GM03348 (cell line): ENCODE measurements at places on chromosomes 12 and 14.
A peak's percentile ranks its signal among the peaks of the same experiment; 100 is the strongest.

DNA sequence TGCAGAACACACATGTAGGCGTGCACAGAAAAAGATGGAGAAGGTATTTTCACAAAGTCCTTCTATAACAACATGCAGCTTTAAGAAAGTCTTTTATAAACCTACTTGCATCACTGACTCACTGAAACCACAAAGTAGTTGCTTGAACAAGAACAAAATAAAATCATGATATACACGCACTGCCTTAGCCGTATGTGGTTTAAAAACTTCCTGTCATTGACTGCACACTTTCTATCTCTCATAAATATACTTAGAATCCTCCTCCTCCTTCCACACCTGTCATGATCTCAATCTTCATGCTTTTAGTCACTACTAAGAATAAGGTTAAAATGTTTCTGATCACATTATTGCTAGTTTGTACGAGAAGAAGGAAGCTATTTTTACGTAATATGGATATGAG, 31.8 kb upstream of the RAD51AP1 start:
- peak; percentile 4 for DNase-seq

- DNase-seq, result no peak
These were observed 426.5 kb downstream of the GLT1D1 start for GRCh38 chr12:129279771-129280170.

DNA sequence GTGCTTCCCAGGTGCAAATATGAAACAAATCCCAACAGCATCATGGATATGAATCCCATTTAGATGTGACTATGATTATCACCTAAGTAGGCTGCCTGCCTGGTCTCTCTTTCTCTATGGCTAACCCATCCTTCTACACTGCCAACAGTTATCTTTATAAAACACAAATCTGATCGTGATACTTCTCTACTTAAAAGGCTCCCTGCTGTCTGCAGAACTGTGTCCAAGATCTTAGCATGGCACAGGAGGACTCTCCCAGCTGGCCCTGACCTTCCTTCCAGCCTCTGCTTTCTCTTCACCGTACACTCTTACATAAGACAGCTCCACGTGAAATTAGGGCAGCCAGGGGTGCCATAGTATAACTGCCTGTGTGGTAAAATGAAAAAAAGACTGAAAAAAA, 3.5 kb upstream of the SRGAP1 start:
- DNase-seq, result no peak

GRCh38 chr12:58657190-58657589, 263.1 kb downstream of the LRIG3 start:
- DNase-seq, result no peak

DNA sequence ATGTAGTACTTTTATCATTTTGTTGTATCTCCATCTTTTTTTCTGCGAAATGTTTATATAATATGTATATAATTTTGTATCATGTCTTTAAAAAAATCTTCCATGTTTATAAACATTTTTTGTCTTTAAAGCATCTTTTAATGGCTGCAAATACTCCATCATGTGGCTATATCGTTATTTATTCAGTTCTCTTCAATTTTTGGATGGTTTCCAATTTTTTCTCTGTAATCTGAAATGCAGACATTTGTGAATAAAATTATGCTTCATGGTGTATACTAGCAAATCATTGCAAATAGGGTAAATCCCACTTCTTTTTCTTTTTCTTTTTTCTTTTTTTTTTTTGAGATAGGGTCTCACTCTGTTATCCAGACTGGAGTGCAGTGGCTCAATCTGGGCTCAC, 54.0 kb downstream of the CPSF2 start:
- no peak for DNase-seq

DNA sequence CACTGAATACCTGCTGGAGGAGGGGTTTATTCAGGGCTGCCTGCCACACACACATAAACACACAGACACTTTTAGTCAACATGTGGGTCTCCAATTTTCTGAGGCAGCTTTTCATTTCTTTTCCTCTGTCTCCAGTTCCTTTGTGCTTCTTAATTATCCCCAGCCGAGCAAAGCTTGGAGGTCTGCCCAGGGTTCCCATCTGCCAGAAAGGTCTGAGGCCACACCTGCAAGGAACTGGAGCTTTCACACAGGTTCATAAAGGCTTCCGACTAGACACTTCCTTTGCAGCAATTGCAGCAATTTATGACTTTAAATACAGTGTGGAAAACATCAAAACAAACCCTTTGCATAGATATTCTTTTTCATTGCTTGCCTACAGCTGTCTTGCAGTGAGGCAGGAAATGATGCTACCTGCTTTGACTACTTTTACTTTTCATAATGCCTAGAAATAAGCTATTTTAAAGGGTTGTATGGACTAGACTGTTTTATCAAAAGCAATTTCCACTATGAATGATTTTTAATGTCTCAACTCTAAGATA, 1318.9 kb downstream of the AACS start:
- DNase-seq, result no peak

DNA sequence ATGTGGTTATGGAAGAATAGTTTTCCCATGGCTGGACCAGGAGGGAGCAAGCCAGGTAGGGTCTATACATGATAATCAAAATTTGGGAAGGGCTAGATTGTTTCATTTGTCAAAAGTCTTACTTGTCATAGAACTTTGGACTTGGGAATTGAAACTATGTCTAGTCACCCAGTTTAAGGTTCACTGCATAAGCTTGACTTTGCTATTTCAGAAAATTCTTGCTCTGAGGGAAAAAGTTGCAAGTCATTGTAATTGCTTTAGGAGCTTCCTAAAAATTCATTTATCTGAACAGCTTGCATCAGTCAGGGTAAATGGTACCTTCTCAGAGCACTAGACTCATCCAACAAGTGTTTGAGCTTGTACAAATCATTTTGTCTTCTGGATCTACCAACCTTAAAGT, 1194.7 kb downstream of the GALC start:
- no peak for DNase-seq

DNA sequence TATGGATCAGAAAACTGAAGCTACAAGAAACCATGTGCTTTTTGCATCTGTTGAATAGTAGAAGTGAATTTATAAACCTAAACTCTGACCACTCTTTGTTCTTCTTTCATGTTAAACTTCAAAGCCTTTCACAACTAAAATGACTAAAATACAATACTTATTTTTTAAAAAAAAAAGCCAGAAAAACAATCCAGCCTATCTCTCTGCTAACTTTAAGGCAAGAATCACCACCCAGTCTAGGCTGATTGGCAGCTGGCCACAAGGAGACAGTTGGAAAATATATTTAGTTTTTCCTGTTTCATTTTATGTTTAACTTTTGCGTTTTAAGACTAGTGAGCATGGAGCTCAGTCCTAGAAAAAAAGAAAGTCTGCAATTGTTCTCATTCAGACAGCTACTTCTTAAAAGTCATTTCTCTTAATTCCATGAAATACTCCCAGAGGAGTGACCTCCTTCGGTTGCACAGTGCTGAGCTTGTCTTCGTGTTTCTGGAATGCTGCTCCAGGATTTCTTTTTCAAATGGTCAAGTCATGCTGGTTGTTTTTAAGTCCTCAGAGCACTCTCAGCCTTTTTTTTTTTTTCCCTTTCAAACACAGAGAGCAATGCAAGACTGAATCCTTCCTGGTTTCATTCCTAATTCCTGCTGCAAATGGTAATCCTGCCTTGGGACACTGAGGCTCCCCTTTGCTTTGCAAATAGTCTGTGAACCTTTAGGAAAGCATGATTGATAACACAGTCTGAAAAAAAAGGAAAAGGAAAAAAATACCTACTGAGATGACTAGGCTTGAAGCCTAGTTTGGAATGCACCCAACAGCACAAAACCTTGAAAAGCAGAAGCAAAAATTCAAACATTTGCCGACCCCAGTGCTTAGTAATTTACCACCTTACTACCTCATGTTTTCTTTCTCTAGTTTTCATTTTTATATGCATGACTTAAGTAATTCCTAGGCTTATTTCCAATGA, 233.3 kb upstream of the DAAM1 start:
- DNase-seq, result no peak

- peak; percentile 65 for DNase-seq
These were observed 164.9 kb downstream of the NAV3 start for GRCh38 chr12:77995436-77996167.

DNA sequence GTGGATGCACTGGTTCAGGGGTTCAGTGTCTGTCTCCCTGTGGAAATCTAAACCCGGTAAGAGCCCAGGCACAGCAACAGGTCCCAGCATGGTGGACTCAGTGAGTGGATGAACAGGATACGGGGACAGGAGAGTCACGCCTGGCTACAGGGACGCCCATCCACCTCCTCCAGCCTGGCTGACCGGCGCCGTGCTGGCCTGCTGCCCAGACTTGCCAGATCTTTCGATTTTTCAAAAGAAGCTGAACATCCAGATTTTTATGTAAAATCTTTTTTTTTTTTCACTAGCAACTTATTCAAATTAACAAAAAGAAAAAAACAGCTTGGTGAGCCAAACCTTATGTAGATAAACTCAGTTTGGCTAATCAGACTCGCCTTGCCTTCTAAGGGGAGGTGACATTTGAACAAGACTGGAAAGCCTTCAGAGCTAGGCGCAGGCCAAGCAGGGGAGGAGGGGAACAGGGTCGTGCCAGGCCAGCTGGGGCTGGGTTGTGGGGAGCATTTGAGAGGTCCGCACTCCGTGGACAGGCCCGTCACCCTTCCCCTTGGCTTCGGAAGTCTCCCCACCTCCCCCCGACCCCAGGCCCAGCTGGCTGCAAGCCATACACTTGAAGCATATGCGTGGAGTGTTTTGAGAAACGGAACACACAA, 87.8 kb upstream of the NCOR2 start:
- DNase-seq, result peak; percentile 75

DNA sequence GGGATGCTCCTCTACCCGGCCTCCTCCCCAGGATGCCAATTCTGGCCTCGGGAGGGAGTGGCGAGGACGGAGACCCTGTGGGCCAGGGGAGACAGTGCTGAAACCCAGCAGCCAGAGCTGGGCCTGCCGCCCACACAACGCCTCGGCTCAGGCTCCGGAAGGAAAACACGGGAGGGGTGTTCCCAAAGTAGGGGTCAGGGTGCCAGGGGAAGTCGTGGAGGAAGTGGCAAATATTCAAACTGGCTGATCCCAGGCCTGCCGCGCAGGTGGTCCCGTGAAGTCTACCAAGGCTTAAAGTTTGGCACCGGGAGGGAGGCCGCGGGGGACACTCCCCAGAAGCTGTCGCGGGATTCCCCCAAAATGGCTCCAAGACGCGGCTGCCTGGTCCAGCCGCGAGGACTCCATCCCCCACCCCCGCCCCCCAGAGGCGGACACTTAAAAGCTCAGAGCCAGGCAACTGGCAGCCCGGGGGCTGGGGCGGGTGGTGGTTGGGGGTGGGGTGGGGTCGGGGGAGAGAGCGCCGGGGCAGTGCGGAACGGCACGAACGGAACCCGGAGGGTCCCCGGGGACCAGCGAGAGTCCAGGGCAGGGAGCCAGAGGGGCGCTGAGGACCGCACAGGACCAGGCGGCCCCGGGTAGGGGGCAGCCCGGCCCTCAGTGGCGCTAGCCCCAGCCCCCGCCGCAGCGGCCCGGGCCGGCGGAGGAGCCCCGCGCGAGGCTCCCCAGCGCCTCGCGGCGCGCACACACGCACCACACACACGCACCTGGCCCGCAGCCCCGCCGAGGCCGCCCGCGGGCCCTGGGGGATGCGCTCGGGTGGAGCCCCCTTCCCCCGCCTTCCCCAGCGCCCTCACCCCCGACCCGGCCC, 20.0 kb downstream of the BEGAIN start:
- DNase-seq, result no peak

- no peak for DNase-seq
These were observed 239.4 kb downstream of the PAWR start for GRCh38 chr12:79451365-79451764.

- no peak for DNase-seq
These were observed 82.0 kb downstream of the TMEM117 start for GRCh38 chr12:43917896-43918295.

- DNase-seq, result no peak
These were observed 8.3 kb downstream of the KRT7 start for GRCh38 chr12:52241205-52241842.
